ENCODE measurements at places on chromosomes 6 and 20. TPM values are rescaled to one million over a fixed set of nuclear protein-coding genes. Genes with fewer than 3 reads are reported as not detected.
A peak's percentile ranks its signal among the peaks of the same experiment; 100 is the strongest.

- DNase-seq, result no peak
These were observed 130.3 kb downstream of the OPRM1 start for GRCh38 chr6:154169193-154169847.

DNA sequence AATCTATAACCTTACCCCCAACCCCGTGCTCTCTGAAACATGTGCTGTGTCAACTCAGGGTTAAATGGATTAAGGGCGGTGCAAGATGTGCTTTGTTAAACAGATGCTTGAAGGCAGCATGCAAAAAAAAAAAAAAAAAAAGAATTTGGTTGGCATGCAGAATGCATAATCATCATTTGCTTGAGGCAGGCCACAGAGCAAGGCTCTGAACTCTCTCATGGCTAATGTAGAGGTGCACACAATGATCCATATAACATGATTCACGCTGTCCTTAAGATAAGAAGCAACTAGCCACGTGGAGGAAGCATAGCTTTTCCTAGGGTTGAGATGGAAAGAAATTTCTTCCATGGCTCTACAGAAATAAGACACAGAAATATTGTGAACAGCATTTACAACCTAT is 27.6 kb upstream of the RPN2 start:
- DNase-seq, result no peak

- DNase-seq, result no peak
These were observed 1.6 kb downstream of the PSMA7 start for GRCh38 chr20:62141397-62142251.

- DNase-seq, result peak; percentile 70
These were observed 46.2 kb downstream of the PANK2 start for GRCh38 chr20:3935295-3935955.

DNA sequence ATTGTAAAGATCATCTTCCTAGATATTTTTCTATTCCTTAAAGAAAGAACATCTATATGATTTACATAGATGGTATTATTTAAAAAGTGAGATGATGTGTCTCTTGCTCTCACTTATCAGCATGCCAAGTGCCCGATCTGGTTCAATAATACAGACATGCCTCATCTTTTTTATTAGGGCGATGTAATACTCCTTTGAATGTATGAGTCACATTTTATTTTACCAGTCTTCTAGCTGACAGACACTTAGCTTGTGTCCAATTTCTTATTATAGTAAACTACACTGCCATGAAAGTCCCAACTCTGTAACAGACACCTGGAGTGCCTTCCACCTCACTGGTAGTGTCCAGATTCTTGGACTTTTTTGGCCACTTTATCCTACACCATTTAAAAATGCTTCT is 586.6 kb upstream of the BTBD3 start:
- DNase-seq, result no peak

DNA sequence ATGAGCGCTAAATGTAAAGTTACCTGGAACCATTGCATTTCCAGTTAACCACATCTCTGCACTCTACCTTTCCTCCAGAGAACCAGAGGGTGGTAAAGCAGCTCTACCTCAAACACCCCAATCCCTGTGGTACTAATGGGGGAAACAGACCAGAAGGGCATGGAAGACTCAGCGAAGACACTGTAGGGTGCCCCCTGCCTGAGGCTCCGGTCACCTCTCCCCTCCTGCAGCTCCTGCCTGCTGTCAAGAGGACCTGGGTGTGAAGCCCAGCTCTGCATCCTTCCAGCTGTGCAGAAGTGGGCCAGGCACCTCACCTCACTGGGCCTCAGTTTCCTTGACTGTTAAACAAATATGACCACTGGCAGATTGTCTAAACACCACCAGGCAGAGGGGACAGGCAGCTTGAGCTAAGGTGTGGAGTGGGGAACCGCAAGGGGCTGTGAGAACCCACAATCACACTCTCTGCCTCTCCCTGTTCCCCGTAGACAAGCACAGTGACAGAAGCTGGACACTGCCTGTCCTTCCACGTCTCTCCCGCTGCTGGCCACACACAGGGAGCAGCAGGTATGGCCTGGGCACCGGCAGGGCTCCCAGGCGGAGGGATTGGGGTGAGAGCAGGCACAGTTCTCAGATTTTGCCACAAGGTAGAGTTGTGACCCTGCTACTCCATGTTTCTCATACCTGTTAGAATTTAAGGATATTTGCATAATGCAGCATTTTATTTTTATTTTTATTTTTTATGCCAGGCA is 9.1 kb upstream of the BPIFA2 start:
- no peak for DNase-seq

DNA sequence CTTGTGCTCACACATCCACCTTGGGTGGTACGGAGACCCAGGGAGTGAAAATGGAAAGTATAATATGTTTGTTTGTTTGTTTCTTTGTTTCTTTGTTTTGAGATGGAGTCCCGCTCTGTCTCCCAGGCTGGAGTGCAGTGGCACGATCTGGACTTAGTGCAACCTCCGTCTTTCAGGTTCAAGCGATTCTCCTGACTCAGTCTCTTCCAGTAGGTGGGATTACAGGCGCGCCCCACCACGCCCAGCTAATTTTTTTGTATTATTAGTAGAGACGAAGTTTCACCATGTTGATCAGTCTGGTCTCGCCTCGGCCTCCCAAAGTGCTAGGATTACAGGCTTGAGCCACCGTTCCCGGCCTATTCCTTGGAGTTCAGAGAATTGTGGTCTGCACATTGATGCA is 115.4 kb downstream of the TRIM27 start:
- DNase-seq, result no peak

GRCh38 chr20:5181958-5182357 is 55.1 kb downstream of the CDS2 start:
- DNase-seq, result no peak

GRCh38 chr20:5156675-5157448 is 30.1 kb downstream of the CDS2 start:
- no peak for DNase-seq

DNA sequence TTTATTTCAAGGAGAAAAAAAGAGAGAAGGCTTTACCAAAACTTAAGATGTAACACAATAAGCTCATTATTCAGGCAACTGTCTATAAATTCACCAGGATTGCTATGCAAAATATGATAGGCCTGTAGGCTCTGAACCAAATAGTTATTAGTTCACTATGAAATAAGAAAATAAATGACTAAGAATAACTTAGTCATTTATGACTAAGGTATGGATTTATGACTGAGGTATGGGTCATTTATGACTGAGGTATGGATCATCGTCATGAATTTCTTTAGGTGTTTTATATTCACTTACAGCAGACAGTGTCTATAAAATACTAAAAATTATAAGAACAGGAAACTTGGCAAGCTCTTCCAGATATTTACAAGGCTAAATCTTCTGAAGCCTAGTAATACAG is 52.1 kb upstream of the SNX9 start:
- DNase-seq, result no peak

DNA sequence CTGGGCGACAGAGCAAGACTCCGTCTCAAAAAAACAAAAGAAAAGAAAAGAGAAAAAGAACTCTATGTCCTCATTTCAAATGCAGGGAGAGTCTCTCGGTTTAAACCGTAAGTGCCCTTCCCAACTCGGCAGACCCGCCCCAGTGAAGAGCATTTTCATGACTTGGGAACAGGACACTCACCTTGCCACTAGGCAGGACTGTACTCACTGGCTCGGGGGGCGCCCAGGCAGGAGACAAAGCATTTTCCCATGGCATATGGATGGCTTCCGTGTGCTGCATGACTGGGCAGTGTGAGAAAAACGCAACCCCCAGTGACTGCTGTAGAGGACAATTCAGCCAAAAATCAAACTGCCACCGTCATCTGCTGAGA is 23.7 kb upstream of the MRGBP start:
- DNase-seq, result no peak

DNA sequence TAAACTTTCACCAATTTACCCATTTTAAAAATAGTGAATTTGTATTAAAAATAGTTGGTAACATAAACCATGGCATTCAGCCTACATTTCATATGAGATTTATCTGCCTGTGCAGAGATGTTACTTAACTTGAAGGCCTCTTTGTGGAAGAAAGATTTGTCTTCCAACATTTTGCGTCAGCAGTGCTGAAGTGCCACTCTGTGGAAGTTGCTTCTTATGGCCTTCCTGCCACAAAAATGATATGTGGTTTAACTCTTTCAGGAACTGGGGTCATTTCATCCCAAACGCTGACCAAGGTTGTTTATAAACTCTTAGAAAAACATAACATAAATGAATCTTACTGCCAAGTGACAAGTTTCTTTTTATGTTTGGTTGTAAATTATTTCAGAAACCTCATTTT is 246.8 kb downstream of the ARID1B start:
- no peak for DNase-seq

DNA sequence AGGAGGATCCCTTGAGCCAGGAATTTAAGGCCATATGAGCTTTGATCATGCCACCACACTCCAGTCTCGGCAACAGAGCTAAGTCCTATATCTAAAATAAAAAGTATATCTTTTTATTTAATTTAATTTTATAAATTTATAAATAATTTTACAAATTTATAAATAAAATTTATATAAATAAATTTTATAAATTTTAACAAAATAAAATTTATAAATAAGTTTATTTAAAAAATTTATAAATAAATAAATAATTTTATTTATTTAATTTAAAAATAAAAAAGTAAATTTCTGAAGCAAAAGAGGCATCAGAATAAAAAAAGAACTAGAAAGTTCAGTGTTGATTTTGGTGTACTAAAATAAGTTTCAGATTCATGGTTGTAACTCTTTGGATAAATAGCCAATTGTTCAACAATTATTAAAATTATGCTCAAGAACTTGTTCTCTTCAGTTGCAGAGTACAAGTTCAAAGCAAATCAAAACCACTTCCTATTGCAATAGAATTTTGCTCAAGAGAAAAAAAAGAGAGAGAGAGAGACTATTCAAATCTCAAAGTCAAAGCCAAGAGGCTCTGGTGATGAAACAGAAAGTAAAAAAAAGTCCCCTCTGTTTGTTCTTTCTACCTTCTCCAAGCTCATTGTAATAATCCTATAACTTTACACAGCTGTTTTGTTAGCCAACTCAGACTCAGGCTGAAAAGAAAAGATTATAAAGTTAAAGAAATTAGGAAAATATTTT is 547.5 kb upstream of the ADGRB3 start:
- no peak for DNase-seq

GRCh38 chr20:41317546-41318270 is at the start of gene ZHX3:
Gene ZHX3 (minus strand): TSS chr20:41317731. CDS start chr20:41204916, 112,815 bp downstream.
- DNase-seq, result peak; percentile 98

DNA sequence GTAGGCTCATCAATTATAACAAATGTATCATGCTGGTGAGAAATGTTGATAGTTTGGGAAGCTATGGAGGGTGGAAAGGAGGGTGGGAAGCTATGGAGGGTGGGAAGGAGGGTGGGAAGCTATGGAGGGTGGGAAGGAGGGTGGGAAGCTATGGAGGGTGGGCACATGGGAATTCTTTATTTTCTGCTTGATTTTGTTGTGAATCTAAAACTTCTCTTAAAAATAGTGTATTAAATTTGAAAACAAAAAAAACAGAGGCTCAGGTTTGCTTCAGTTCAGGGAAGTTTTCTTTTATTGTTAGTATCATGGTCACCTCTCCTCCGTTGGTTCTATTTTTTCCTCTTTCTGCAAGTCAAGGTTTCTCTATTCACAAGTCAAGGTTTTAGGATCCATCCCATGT is 106.4 kb downstream of the SOD2 start:
- DNase-seq, result no peak

DNA sequence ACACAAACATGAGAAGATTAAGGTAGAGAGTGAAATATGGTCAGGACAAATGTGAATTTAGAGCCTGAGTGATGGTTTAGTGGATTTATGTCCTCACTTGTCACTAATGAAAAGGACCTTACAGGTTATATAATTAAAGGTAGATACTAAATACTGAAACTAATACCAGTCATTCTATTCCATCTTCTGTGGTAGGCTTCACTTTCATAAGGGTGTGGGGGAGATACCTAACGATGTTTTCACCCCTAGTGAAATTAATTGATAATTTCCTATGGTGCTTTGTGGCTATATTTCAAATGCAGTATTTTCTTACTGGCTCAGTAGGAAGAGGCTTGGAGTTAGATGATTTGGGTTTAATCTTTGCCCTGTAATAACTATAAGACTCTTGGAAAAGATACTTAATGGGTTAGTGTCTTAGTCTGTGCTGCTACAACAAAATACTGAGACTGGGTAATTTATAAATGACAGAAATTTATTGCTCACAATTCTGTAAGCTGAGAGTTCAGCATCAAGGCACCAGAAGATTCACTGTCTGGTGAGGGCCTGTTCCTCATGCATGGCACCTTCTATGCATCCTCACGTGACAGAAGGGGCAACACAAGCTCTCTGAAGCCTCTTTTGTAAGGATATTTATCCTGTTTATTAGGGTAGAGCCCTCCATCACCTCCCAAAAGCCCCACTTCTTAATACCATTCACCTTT is 21.3 kb downstream of the RNF217 start:
- no peak for DNase-seq

DNA sequence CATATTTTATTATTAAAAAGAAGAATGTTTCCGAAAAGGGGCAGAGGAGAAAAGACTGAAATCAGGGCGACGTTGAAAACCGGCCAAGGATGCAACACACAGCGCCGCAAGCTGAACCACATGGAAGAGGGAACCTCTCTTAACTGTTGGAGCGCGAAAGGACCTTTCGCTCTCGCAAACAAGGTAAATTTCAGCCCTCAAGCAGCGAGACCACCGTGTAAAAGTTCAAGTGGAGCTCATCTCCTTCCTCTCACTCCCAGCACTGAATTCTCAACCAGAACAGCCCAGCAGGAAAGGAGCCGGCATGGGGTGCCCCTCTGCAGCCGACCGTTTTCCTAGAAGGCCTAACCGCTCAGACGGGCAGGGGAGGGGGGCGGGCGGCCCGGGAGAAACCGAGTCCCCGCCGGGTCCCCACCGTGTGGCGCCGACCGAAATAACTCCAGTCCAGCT is 621 bp downstream of the GPR63 start:
- no peak for DNase-seq

DNA sequence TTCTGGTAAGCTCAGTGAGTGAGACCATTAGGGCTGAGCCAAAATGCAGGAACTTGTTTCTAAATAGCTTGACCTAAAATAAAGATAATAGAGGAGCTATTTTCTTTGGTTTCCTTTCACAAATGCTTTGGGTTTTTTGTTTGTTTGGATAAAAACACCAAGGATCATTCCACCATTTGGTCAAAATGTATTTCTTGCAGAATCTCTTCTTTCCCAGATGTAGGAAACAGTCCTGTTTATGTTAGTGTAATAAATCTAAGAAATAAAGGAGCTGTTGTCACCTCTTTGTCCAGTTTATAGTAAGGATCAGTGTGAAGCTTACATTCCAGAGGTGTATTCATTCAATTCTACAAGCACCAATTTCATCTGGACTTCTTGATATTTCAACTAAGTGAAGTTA is 297.8 kb downstream of the GJA1 start:
- no peak for DNase-seq

- no peak for DNase-seq
These were observed 59.1 kb upstream of the CCN6 start for GRCh38 chr6:111994791-111995190.

- DNase-seq, result no peak
These were observed 29.2 kb upstream of the MMS22L start for GRCh38 chr6:97312241-97312640.

The C6orf47 gene
- total RNA-seq, result 16.5 TPM

The PNPLA1 gene
- total RNA-seq, result not detected

The COL11A2 gene
- 0.94 TPM for total RNA-seq

The AURKA gene
- 6.0 TPM for total RNA-seq

The AGER gene
- total RNA-seq, result 1.6 TPM

The TFAP2D gene
- total RNA-seq, result not detected

The CYB5R4 gene
- 13.2 TPM for total RNA-seq

The EPPIN gene
- not detected for total RNA-seq

The MAN1A1 gene
- total RNA-seq, result 17.2 TPM

The BTN1A1 gene
- total RNA-seq, result not detected

The YIPF3 gene
- total RNA-seq, result 64.0 TPM

The HTR1E gene
- not detected for total RNA-seq

The OPN5 gene
- total RNA-seq, result not detected

The AIF1 gene
- total RNA-seq, result 17.7 TPM

The MARCKS gene
- 23.0 TPM for total RNA-seq

The RWDD1 gene
- 65.2 TPM for total RNA-seq

Data from Right ventricle myocardium superior (tissue), 1 donor.